ENCODE measurements at places on chromosomes 12 and 14.

- no peak overlapping the region for H3K27ac ChIP-seq
- no peak overlapping the region for H3K4me3 ChIP-seq
- no peaks in the 10 kb centered on the region for H3K36me3 ChIP-seq
- DNase-seq = no peak
Observed at GRCh38 chr12:81896771-81897170, 137.6 kb upstream of the PPFIA2 start.

GRCh38 chr14:73246387-73247150, 9.3 kb downstream of the PAPLN start:
- H3K27me3 ChIP-seq = peaks cover 40% of the 10 kb centered on the region
- peak overlapping the region; percentile 77 for H3K4me3 ChIP-seq
- H3K27ac ChIP-seq = no peak overlapping the region

GRCh38 chr12:109113661-109114321, 2.6 kb upstream of the ACACB start:
- no peak for DNase-seq
- peaks cover 13% of the 10 kb centered on the region for H3K4me1 ChIP-seq
- H3K27me3 ChIP-seq = no peaks in the 10 kb centered on the region
- peaks cover 16% of the 10 kb centered on the region for H3K36me3 ChIP-seq
- H3K4me3 ChIP-seq = no peak overlapping the region

DNA sequence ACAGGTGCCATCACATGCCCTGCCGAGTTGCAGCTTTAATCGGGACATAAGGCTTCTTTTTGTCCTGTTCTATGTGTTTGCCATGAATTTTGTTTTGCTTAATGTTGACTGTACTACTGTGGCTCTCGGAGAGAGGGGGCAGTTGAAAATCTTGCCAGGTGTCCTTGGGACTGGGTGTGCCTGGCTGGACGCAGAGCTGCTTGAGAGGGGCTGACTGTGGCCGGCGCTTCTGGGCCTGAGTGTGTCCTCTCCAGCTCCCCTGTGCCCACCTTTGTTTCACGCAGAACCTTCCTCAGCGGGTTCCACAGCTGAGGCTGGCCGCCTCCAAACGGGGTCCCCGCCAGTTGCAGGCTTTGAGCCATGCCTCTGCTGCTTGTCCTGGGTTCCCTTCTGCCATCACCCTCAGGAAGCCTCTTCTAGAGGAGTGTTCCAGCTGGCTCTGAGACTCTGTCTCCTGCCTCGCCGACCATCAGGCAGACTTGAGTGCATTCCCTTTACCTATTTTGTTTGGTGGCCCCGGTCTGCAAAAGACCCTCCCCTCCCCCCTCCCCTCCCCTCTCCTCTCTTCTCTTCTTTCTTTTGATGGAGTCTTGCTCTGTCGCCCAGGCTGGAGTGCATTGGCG, 49.7 kb downstream of the DDX51 start:
- H3K4me3 ChIP-seq = no peak overlapping the region
- H3K27ac ChIP-seq = no peak overlapping the region
- H3K27me3 ChIP-seq = no peaks in the 10 kb centered on the region
- no peak for DNase-seq

DNA sequence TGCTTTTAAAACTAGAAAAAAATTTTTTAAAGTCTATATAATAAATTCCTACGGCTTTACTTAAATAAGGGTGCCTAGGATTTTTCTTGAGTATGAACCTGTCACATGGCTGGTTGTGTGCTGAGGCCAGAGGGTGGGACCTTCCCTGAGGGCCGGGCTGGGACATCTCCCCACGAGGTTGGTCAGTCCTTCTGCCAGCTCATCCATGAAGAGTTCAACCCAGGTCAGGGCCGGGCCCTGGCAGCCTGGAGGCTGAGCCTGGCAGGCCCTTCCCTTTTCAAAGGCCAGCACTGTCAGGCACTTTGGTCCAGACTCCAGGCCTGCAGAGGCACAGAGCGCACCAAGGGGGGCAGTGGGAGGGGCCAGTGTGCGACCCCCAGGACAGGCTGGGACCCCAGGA, 31.7 kb downstream of the TNFAIP2 start:
- no peaks in the 10 kb centered on the region for H3K27me3 ChIP-seq
- no peaks in the 10 kb centered on the region for H3K36me3 ChIP-seq
- no peaks in the 10 kb centered on the region for H3K4me1 ChIP-seq

Data from activated T-helper 2 cell treated with anti-CD3 and anti-CD28 coated beads, Interferon-gamma antibody, Interleukin-2, Interleukin-4, amounts not matched to agents 10 μg/mL and 5 μg/mL and 100 μg/mL, durations not matched to agents 14 hours and 24 hours and 36 hours (primary cell).